Tibial artery (tissue), 4 donors: ENCODE measurements at places on chromosomes 2 and 18.
A peak's percentile ranks its signal among the peaks of the same experiment; 100 is the strongest.

- no peak for DNase-seq
Observed at GRCh38 chr2:206378835-206379234, 64.5 kb upstream of the ADAM23 start.

DNA sequence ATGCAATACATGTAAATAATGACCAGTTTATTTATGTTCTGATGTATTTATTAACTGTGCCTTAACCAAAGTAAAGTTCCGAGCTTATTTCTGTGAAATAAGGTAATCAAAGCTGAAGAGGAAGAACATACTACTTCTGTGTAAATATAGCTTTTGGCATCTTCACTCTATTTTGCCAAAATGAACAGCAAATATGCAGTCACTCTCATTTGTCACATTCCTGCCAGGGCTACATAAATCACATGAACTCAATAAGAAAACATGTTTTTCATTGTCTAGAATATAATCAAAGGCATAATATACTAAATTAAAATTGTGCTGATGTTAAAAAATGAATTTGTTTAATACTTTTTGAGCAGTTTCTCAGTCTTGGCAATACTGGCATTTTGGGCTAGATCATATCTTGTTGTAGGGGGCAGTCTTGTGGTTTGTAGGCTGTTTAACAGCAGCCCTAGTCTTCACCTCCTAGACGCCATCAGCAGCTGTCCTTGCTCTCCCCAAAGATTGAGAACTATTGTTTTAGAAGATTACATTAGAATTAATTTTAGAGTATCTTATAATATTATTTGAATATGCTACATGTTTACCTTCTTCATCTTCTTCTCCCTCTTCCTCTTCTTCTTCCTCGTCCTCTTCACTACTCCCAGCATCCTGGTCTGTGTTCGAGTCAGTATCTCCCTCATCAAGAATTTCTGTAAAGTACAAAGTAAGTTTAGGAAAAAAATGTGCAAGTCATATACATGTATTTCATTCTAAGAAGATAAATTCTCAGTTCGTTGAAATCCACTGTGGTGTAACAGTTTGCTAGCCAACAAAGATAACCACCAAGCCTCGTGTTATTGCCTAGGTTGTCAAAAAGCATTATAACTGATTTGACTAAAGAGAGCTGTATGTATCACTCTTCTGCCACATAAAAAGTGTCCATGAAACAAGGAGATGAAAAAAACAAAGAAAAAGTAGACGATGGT, 41.5 kb downstream of the CWC22 start:
- no peak for DNase-seq

DNA sequence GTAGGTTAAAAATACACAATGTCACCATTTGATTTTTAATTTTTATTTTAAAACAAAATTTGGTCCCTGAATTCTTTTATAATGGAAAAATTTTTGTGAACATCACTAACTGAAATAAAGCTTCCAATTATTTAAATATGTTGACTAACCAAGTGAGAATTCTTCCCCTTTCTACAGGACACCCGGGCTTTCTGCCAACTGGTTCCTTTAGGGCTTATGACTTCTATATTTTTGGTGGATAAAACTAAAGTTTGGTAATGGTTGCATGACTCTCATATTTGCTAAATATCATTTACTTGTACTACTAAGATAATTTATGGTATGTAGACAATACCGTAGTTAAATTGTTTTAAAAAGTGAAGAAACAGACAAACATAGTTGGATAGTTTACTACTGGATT, 291.0 kb upstream of the DOK6 start:
- DNase-seq: no peak

- DNase-seq: no peak
Observed at GRCh38 chr2:121151311-121152109, 133.5 kb downstream of the TFCP2L1 start.

DNA sequence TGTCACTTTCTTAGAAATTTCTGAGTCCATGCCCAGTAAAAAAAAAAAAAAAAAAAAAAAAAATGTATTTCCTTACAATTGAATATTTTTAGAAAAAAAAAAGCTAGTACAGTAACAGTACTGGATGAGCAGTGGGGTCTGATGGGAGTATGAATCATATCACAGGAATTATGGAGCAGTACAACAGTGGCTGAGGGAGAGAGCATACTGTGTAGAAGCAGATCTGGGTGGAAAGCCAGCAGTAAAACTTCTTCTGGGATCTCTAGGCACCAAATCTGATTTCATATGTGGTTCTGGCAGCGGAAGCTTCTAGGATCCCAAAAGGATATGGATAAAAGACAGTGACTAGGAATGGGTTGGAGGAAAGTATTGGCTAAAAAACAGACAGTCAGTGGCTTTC, 414.9 kb upstream of the FSHR start:
- DNase-seq: no peak

- no peak for DNase-seq
Observed at GRCh38 chr2:27977731-27978312, 87.3 kb downstream of the BABAM2 start.

GRCh38 chr2:202423139-202423538, 47.0 kb downstream of the BMPR2 start:
- no peak for DNase-seq

GRCh38 chr2:101150306-101151145, 656 bp downstream of the TBC1D8 start:
- no peak for DNase-seq

DNA sequence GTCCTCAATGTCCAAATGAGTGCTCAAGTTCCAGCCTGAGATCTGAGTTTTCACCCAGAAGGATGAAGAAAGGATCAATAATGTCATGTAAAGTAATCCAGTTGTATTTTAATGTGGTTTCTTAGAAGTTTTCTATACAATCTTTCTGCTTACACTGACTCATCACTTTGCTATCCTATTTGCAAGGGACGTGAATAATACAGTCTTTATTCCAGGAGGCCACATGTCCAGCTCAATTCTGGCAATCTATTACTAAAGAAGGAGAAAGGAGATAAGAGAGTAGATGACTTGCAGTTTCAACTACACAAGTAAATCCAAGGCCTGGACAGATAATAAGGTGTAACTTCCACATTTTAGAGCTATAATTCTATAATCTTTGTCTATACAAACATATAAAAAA, 601.1 kb upstream of the SETBP1 start:
- DNase-seq: no peak

GRCh38 chr2:225041851-225042799, at the start of gene DOCK10:
Gene DOCK10 (minus strand): TSS chr2:225042468. CDS start chr2:225042374, 94 bp downstream.
- no peak for DNase-seq

- no peak for DNase-seq
Observed at GRCh38 chr2:194104687-194105086, 1552.3 kb upstream of the SLC39A10 start.

- peak; percentile 74 for DNase-seq
Observed at GRCh38 chr2:219402665-219403515, 15.2 kb upstream of the DNPEP start.

GRCh38 chr18:29087616-29088246, 910.8 kb upstream of the CDH2 start:
- DNase-seq: no peak

DNA sequence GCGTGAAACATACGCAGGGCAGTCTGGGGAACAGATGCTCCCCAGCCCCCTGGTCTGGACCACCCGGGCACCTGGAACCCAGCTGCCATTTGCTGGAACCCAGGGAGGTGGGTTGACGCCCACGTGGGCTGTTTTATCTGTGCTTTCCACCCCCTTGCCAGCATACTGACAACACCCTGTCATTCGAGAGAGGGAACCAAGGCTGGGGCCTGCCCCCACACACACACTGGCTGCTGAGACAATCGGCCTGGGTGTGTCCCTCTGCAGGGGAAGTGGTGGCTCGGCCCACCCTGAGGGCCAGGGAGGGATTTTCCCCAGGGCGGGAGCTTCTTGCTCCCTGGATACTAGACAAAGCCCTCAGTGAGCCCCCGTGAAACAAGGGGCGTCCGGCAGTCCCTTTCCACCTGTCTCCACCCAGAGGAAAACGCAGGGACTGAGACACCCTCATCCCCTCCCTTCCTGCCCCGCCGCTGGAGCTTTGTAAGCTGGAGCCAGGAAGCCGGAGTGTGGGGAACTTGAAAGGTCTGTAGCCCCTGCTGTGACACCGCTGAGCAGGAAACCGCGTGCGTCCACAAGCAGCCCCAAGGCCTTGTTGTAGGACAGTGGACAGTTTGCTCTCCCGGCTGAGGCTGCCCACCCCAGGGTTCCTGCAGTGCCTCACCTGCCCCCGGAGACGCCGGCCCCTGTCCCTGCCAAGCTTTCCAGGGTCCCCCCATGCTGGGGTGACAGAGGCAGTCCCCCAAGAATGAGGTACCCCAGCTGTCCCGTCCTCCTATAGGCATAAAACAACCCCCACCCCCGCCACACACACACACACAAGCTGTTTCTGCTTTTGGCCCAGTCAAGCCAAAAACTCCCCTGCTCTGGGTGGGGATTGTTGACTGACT, 14.1 kb upstream of the KLF11 start:
- DNase-seq: peak; percentile 71

GRCh38 chr2:126766295-126766968, 110.5 kb downstream of the GYPC start:
- no peak for DNase-seq

DNA sequence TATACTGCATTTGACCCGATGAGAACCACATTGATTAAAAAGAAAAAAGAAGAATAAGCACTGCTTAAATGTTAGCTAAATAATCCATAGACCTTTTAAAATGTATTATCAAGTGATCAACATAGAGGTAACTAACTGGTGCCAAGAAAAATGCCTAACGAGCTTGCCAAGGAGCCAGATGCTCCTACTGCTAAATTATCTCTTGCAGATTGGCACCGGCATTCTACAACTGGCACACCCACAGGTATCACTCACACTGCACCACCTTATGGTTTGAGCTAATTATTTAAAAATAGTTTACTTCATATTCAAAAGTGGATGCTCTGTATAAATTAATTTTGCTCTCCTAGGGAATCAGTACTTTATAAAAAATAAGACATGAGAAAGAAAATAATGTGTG, 341.6 kb upstream of the CDH7 start:
- no peak for DNase-seq

GRCh38 chr2:106596844-106597243, 109.7 kb downstream of the CD8B2 start:
- DNase-seq: no peak

DNA sequence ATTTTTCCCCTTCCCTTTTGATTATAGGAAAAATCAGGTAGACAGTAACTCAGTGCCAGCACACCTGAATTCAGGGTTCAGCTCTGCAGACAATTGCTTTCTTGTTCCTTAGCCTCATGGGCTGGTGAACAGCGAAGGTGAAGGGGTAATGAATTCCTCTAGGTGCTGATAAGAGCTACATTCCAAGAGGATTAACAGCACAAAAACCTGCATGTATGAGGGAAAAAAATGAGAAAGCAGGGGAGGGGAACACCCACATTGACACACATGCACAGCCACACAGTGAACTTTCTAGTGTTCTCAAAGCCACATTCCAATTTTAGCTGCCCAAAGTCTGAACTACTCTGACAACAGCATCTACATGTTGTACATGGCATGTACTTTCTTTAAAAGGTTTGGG, 46.1 kb downstream of the SPATS2L start:
- no peak for DNase-seq
